ENCODE measurements at places on chromosomes 2 and 18.

DNA sequence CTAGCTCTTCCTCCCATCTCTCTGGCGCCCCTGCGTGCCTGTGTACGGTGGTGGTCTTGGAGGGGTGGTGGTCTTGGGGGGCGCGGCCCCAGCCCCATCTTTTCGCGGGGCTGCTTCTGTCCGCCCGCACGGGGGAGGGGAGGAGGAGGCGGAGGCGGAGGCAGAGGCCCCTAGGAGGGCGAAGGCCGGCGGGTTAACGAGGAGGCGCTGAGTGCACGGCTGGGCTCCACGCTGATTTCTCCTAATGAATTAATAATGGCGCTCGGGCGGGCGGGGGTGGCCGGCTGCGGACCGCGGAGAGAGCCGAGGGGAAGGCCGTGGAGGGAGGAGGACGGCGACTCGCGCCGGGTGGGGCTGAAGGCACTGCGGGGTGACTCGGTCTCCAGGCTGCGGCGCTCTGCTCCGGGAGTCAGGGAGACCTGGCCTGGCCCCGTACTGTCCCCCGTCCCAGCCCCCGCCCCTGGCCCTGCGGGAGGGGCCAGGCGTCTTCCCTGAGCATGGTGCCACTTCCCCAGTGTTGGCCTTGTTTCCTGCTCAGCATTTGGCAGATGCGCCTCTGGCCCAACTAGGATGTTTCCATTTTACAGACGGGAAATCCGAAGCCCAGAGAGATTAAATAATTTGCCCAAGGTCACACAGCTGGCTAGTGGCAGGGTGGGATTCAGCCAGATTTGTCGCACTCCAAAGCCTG lies 6.0 kb downstream of the GAREM2 start:
- DNase-seq: no peak

DNA sequence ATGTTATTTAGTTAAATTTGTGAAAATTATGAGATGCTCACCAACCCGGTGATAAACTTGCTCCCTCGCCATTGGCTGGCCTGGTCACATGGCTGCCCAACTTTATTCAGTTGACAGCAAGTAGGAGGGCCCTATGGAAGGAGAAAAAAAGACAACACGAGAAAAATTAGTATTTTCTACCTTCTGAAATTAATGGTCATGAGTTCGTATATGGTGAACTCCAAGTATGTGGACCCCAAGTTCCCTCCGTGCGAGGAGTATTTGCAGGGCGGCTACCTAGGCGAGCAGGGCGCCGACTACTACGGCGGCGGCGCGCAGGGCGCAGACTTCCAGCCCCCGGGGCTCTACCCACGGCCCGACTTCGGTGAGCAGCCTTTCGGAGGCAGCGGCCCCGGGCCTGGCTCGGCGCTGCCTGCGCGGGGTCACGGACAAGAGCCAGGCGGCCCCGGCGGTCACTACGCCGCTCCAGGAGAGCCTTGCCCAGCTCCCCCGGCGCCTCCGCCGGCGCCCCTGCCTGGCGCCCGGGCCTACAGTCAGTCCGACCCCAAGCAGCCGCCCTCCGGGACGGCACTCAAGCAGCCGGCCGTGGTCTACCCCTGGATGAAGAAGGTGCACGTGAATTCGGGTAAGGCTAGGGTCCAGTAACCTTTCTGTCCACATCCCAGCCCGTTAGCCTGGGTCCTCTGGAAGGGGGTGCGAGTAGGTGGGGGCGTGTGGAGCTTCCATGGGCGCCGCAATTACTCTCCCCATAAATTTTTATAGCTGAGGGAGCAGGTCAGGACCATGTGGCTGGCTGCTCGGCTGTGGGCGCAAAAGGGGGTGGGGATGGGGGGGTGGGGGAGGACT lies at the start of gene HOXD4:
Gene HOXD4 (plus strand): TSS at position 109 of the 846 bp plus-strand sequence. CDS start 84 bp downstream, at position 193.
- DNase-seq: no peak

DNA sequence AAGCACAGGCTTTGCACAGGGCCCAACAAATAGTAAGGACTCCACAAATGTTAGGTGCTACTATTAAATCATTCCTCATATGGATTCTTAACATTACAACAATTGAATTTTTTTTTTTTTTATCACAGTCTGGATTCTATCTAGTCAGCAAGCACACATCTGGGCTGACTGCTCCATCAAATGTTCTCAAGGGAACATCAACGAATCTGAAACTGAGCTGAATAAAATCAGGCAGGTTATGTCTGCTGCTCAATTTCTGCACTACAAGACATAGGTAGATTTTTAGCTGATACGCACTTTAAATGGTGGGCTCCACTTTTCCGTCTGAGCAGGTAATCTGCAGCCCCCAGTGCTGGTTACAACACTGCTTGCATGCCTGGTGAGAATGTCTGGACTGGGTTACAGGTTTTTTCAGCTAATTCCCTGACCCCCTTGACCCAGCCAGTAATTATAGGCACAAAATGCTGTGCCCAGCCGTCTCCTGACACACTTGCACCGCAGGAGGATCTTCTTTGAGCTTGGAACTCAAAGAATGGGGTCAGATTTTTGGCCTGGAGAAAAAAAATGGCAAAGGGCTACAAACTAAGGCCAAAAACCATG lies 44.6 kb downstream of the ADD2 start:
- no peak for DNase-seq

DNA sequence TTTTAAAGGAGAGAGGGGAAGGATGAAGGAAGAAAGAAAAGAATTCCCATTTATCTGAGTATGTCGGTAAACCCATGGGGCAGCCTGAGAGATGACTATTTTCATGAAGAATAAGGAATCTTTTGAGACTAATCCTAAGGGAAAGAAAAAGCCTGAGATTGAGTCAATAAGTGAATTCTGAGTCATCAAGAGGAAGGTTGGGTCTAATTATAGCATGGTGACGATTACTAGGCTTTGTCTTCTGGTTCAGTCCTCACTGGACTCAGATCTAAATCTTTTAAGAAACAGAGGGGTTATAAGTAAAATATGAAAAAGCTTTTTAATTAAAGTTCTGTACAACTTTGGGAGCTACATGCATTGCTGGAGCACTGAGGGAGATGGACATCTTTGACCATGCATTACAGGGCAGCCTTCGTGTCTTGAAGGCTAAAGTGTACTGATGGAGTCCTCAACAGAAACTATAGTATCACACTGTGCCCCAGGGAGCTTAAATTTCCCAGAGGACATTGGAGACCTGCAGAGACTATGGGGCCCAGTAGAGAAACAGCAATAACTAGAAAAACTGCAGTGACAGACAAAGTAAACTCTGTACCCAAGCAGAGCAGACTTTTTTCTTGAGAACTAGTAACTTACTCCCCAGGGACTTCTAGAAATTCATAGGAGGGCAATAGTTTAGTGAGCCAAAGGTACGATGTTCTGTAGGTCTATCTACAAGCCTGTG lies 260.9 kb downstream of the RAD51AP2 start:
- DNase-seq: no peak

GRCh38 chr2:30255466-30256408 lies 24.4 kb downstream of the LBH start:
- no peak for DNase-seq

DNA sequence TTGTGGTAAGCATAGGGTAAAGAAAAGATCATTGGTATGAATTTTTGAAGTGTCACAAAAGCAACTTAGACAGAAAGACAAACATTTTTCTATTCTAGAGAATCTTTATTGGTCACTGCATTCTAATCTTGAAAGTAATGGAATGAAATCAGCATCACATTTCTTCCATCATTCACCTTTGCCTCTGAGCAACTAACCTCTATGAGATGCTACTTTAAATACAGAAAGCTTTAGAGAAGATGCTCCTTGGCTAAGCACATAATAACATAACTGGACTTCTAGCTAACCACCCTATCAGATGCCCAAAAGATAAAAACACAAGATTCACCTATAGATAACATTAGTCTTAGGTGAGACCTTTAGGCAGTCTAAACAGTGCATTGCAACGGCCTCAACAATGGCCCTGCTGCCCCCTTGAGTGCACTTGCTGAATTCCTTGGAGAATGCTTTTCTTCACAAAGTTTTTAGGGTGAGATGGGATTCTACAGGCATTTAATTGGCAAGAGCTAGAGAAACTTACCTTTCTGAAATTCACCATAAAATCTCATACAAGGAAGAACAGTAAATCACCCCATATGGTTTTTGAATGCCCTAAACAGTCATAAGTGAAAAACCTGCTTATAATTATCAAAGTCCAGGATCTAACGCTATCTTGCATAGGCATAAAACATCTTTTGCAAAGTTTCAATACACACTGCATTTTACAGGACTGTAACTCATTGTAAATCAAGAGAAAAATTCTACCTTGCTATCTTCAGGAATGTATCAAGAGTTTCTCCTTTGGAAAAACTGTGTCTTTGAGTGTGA lies 791.3 kb upstream of the CHAC2 start:
- DNase-seq: no peak

- DNase-seq: no peak
Observed at GRCh38 chr2:68434981-68435380, 32.1 kb downstream of the FBXO48 start.

DNA sequence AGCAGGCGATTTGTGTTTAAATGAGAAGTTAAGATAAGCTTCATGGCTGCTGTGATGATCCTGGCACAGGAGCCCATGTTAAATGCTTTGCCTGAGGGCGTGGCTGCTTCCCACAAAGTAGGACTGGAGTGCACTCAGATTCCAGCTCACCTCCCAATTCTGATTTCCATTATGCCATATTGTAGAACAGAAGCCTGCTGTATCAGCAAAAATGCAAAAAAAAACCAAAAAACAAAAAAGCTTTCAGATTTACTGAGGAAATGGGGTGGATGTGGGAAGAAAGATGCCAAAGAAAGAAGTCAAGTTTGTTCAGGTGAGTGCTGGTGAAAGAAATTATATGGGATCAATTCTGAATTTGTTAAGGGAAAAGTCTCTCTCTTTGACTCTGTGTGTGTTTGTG lies 610.4 kb upstream of the NETO1 start:
- DNase-seq: no peak

GRCh38 chr18:67717800-67718199 lies 201.3 kb upstream of the DSEL start:
- no peak for DNase-seq

DNA sequence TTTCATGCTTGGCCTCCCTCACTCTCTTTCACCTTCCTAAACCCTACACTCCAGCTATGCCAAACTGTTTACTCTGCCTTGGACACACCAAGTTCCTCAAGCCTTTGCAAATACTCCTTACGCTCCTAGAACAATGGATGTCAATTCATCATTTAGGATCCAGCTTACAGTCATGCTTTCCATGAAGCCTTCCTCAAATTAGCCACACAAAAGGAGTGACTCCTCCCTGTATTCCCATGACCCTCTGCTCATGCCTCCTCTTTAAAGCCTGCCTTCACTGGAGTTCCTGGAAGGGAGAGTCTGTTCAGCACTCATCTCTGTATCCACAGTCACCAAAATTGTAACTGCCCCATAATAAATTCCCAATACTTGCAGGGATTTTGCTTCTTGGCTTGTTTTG lies 721 bp upstream of the EHD3 start:
- DNase-seq: no peak

GRCh38 chr2:151767536-151767935 lies 33.3 kb upstream of the NEB start:
- no peak for DNase-seq

DNA sequence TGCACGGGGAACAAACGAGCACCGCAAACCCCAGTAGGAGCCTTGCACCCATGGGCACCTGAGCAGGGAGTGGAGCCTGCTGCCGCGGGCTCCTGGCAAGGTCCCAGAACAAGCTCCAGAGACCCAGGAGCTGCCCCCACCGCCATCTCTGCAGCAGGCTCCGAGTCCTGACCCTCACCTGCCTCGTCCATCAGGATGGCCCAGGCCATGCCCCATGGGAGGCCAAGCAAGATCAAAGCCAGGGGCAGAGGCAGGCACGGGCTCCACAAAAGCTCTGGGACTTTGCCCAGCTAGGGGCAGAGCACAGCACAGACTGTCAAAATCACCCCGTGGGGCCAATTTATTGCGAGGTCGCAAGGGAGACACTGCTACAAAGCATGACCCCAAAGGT lies 43.6 kb downstream of the GPC1 start:
- DNase-seq: no peak

DNA sequence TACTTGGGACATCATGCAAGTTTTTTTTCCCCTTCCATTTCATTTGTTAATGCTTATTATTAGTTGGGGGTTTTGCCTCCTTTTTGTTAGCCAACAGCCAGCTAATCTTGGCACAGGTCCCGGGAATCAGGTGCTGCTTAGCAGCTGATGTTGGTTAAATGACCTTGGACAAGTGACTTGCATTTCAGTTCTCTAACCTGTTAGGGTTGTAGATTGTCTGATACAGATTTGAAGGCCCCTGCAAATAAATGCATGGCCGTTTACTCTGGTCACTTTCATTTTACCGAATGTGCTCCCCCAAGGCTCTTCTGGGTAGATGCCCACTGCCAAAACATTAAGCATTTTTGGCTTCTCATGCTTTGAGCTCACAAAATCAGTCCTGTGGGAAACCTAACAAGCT lies 120.9 kb downstream of the SPTBN1 start:
- DNase-seq: no peak

DNA sequence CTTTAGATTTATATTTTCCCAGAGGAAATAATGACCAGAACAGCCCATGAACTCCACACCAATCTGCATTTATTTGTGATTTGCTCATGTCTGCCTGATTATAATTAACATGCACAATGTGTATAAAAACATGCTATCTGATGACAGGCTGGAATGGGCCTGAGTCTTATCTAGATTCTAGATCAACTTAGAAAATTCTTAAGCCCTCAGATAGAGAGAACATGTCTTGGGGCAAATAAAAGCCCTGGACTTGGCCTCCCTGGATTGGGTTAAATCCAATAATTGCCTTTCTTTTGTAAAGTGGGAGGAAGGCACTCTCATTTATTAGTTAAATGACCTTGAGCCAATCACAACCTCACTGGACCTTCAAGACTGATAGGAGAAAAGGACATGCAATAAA lies 61.8 kb downstream of the EVA1A start:
- no peak for DNase-seq

DNA sequence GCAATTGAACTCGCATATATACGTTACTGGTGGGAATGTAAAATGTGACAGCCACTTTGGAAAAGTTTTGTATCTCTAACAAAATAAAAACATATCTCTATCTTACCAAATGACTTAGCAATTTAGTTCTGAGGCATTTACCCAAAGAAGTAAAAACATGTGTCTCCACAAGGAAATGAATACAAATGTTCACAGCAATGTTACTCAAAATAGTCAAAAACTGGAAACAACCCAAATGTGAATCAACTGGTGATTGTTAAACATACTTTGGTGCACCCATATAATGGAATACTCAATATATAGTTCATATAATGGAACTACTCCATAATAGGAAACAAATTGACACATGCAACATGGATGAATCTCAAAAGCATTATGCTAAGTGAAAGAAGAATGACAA lies 70.4 kb upstream of the DNER start:
- DNase-seq: no peak

GRCh38 chr2:238101891-238102841 lies 2.0 kb downstream of the ESPNL start:
- no peak for DNase-seq

GRCh38 chr18:36175481-36175880 lies 11.8 kb upstream of the MOCOS start:
- no peak for DNase-seq

GRCh38 chr2:143282684-143283083 lies 153.5 kb downstream of the ARHGAP15 start:
- no peak for DNase-seq

DNA sequence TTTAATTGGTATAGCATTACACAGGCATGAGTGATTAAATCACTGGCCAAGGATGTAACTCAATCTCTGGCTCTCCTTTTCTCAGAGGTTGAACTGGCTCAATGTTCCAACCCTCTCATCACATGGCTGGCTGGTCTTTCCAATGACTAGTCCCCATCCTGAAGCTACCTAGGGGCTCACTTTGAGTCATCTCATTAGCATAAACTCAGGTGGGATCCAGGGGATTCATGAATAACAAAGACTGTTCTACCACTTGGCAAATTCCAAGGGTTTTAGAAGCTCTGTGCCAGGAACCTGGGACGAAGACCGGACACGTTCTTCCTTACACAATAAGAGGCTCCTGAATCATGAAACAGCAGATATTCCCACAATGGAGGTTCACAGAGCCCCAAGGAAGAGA lies 145.0 kb upstream of the SPATS2L start:
- DNase-seq: no peak

All from T follicular helper cell (primary cell).